H7 (cell line): ENCODE measurements at places on chromosomes 11 and 22. TPM values are rescaled to one million over a fixed set of nuclear protein-coding genes. Genes with fewer than 3 reads are reported as not detected.

Gene TIMM10
- total RNA-seq = 58.6 and 73.3 TPM in 2 replicates

Gene ACER3
- total RNA-seq = 6.3 and 8.1 TPM in 2 replicates

Gene MS4A6A
- not detected in 2 replicates for total RNA-seq

Gene CSKMT
- total RNA-seq = 24.7 and 38.1 TPM in 2 replicates

Gene PHF21B
- 17.7 and 20.2 TPM in 2 replicates for total RNA-seq

Gene NDUFA6
- 62.3 and 65.0 TPM in 2 replicates for total RNA-seq

Gene PYGM
- total RNA-seq = 2.9 and 6.4 TPM in 2 replicates

Gene ARRB1
- total RNA-seq = 110 and 116 TPM in 2 replicates

Gene FOLR3
- not detected in 2 replicates for total RNA-seq

Gene SCGB1C1
- total RNA-seq = not detected in 2 replicates
